NCI-H2081 (cell line): ENCODE measurements at places on chromosomes 16 and 17.

GRCh38 chr17:81930142-81931125 is 2.9 kb upstream of the MAFG start:
- no peak for DNase-seq

- DNase-seq: no peak
Measured at GRCh38 chr16:65235339-65236177, 113.7 kb upstream of the CDH11 start.

- no peak for DNase-seq
Measured at GRCh38 chr17:81890447-81891302, 711 bp downstream of the ALYREF start.

DNA sequence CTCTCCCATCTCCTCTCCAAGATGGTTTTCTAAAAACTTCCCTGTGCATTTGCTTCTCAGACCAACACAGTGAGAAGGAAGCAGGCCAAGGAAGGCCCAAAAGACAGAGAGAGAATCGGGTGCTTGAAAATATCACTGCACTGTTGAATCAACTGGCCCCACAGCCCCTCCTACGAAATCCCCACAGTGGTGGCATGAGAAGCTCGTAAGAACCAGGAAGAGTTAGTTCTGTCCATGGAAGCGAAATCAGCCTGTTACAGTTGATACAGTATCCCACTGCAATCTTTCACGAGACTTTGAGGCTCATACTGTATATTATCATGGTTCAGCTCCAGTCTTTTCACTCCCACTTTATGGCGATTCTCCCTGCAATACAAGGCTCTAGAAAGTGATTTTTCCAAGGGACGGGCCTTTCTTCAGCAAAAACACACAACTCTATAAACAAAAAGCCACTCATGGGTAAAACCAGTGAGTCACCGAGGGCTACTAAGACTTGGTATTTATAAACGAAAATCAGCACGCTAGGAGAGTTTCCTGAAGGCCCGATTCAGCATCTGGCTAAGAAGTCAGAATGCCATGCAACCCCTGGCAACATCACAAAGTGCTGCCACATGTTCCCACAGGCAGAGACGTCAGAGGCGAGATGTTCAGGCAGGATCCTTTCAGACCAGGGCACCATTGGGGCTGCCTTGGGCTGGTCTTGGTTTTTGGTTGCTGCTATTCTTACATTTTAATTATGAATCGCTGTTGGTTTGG is 185.7 kb downstream of the IRX5 start:
- no peak for DNase-seq

DNA sequence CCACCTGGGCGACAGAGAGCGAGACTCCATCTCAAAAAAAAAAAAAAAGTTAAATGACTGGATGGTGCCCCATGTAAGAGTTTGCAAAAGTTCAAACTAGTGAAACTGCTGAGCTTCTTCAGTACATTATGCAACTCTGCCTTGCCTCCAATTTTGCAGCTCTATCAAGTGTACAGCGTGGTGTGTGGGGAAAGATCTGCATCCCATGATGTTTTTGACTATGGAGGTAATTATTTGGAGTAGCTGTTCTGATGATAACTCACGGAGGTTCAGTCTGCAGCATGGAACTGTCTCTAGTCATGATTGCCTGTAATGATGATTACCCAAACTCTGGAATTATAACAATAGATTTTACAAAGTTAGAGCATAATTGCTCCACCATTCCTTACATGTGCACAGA is 149.6 kb downstream of the PITPNC1 start:
- DNase-seq: no peak

DNA sequence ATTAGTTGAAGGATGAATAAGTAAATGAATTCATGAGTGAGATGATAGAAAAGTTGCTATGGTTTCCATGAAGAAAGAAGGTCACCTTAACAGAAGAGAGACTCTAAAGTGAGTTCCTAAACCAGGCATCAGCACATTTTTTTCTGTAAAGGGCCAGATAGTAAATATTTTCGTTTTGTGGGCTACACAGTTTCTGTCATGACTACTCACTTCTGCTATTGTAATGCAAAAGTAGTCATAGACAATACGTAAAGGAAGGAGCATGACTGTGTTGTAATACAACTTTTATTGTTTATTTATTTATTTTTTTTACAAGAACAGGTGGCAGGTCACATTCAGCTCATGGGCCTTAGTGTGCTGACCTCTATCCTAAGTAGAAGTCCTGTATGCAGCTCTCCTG is 426.1 kb upstream of the DYNLRB2 start:
- no peak for DNase-seq
